Left kidney (tissue), 8 donors: ENCODE measurements at places on chromosomes 3 and 15. TPM values are rescaled to one million over a fixed set of nuclear protein-coding genes. Genes with fewer than 3 reads are reported as not detected.

DNA sequence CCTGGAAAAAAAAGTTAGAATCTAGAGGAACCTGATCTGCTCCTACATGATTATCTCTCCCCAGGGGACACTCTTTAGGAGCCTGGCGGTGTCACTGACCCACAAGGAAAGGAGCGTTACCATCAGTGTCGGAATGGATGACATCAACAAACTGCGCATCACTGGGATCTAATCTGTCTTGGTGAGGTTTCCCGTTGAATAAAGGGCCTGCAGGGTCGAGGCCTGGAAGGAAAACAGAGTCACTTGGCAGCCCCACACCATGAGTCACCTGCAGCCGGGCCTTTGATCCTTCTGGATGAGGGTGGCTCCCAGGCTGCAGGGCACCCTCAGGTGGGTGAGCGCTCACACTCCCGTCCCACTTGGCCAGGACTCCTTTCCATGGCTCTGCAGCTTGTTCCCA, 25.0 kb downstream of the LIPH start:
- no peak for DNase-seq

Gene GMPS
- 79.1 TPM for polyA plus RNA-seq

Gene MORF4L1
- polyA plus RNA-seq, result 771 TPM

DNA sequence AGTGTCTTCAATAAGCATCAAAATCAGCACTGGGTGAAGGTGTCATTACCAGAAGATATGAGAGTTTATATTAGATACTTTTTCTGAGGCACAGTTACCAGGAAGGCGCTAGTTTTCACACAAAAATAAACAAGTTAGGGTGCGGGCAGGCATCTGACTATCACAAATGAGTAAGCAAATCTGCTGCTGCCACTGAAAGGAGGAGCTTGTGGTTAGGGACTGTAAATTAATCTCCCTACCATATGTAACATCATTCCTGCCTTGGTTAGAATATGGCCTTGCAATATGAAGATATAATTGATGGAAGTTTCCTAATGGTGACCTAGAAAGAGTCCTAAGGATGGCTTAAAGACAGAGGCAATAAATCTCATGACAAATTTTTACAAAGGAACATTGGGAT, 19.5 kb upstream of the EID1 start:
- no peak for DNase-seq

DNA sequence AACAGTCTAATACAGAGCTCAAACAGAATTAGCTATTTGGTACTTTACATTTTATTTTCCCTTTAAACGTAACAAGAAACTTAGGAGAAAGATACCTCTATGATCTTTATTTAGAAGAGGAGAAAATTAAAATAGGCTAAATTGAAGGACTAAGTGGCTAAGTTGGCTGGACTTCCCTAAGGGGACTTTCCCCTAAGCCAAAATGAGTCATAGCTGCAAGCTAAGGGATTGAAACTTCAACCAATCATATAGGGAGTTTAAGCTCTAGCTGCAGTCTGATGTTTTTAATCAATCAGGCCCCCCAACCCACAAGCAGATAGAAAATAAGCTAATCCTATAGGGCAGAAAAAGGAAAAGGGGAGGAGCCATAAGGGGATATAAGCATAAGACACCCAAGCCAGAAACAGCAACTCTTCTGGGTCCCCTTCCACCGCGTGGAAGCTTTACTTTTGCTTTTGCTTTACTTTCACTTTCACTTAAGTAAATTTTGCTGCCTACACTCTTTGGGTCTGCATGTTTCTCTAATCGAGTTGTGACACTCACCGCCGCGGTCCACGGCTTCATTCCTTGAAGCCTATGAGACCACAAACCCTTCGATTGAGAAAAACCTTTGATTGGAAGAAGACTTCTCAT, 1108.5 kb upstream of the EPHA6 start:
- DNase-seq, result no peak
